ENCODE measurements at places on chromosomes 5 and 9.

GRCh38 chr9:135919318-135919890, 12.1 kb upstream of the CAMSAP1 start:
- no peak for DNase-seq

- no peak for DNase-seq
Observed at GRCh38 chr5:158553195-158553961, 546.3 kb downstream of the EBF1 start.

DNA sequence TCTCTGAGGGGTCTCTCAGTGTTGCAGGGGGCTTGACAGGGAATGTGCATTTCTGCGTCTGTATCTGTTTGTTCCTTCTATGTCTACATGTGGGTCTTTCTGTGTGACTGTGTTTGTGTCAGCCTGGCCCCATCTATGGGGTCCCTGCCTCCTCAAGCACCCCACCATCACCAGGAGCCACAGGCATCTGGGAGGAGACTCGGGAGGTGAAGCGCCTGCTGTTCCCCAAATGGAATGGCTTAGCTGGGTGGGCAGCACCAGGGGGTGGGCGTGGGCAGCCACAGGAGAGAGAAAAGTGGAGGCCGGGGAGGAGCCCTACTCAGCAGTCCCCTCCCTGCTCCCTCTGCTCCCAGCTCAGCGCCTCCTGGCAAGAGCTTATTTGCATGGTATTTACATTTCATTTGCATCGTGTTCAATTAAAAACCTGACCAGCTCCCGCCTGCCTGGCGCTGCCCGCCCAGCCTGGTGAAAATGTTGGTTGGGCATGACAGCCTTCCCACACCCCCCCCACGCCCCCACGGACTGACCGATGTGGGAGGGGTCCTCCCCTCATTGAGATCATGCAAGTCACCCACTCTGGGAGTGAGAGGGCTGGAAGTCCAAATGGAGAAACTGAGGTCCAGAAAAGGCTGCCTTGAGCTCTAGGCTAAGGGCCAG, 50.5 kb downstream of the CXXC5 start:
- no peak for DNase-seq

- no peak for DNase-seq
Observed at GRCh38 chr5:111598996-111599395, 86.7 kb upstream of the STARD4 start.

DNA sequence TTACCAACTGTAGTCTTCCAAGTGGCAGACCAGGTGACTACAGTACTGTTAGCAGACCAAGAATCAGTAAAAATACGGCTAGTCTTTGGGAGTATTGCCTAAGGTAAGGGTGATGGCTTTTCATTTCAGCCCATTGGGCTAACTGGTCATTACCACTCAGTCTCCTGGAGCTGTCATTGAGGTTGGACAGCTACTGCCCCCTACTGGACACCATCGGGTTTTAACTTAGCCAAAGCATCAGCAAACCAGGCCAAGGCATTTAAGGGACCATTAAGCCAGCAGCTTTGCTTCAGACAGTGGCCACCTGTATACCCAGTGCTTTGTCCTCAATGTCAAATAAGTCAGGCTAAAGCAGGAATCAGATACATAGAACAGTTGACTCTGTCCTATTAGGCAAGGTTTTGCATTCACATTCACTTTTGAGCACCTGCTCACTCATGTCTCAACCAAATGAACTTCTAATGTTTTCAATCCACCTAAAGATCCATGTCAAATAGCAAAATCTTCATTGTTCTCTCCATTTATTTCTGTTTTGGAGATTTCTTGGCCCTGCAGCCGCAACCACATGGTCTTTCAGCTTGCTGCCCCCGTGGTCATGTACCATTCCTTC, 117.2 kb downstream of the INVS start:
- peak; percentile 84 for DNase-seq

DNA sequence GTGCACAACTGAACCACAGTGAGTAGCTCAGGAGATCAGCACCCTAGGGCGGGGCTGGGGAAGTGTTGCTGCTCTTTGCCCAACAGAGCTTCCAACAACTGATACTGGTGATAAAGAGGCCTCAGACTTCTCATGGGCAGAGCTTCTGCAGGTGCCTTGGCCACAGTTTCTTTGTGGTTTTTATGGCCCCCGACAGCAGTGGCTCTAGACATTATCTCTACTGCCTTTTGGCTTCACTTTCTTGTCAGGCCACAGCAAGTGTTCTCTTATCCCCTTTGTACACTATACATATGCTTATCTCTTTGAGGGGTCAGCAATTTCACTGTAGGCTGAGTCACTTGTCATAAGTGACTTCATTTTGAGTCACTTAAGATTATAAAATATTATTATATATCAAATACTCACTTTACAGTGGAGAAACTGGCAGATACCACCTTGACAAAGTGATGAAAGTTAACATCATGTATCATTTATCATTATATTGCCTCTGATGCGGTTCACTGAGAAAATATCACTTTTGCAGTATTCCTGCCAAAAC, 90.9 kb upstream of the COX7C start:
- no peak for DNase-seq

GRCh38 chr5:66306105-66306843, 162.2 kb downstream of the SREK1 start:
- DNase-seq: peak; percentile 35

DNA sequence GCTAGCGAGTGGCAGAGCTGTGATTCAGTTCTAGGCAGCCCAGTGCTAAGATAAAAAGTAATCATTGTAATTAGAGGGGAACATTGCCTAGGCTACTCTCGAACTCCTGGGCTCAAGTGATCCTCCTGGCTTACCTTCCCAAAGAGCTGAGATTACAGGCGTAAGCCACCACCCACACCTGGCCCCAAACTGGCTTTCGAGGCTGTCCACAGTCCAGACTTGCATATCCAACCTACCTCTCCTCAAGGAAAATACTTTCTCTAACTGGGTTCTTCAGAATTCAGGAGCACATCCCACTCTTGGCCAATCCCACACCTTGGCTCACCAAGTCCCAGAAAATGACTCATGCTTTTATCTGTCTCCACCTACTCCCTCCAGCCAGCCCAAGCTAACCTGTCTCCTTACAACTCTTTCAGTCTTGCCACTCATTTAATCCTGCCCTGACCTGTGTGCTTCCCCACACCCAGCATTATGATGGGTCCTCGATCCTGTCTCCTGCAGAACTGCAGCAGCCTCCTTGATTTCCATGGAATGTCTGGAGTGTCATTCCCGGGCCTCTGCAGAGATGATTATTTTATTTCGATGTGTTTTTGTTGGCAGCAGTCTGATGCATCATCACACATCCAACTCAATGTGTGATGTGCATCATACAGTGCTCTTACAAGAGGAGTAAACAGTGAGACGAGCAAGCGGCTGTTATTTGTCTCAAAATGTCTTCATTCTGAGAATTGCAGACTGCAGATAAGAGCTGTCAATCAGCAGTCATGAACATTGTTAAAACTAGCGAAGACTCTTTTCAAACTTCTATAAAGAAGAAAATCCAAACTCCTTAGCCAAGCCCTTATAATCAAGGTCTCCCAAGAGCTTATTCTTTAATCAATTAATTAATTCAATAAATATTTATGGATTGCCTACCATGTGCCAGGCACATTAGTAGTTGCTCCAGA, 167.3 kb downstream of the SEC61B start:
- DNase-seq: no peak

DNA sequence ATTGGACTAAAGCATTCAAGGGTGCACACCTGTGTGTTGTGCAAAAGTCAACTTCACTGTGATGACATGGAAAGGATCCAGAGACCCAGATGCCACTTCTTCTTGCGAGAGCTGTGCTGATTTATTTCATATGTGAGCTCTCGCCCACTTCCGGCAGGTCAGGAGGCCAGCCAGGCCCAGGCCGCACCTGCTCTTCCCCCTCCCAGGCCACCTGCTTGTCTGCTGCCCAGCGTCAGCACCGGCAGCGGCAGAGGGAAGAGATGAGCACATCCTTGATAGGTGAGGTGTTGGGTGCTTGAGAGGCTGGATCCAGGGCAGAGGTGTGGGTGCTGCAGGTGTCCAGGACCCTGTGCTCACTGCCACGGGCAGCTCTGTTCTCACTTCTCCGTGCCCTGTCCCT, 242.9 kb downstream of the FANCC start:
- no peak for DNase-seq

DNA sequence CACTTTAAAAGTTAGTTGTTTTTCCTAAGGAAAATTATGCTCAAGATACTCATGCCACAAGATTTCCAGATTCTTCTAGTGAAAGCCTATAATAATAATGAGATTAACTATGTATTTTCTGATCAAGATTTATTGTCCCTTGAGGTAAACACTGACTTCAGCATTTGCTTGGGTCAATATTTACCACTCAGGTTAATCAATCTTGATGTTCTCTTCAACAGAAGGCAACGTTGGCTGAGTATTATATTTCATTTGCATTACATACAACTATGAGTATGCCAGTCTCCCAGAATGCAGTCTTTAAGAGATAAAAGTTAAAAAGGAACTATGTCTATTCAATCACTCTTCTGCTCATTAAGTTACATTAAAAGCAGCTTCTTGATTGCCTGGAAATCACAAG, 115.6 kb downstream of the GPR21 start:
- no peak for DNase-seq

GRCh38 chr9:27372615-27373014, 75.7 kb upstream of the EQTN start:
- no peak for DNase-seq

- no peak for DNase-seq
Observed at GRCh38 chr5:98066910-98067309, 706.6 kb upstream of the RGMB start.

- DNase-seq: no peak
Observed at GRCh38 chr9:91346644-91347043, 15.1 kb downstream of the AUH start.

All from iPS DF 6.9 (cell line).